ENCODE measurements at places on chromosomes 5 and 9. TPM values are rescaled to one million over a fixed set of nuclear protein-coding genes. Genes with fewer than 3 reads are reported as not detected.

DNA sequence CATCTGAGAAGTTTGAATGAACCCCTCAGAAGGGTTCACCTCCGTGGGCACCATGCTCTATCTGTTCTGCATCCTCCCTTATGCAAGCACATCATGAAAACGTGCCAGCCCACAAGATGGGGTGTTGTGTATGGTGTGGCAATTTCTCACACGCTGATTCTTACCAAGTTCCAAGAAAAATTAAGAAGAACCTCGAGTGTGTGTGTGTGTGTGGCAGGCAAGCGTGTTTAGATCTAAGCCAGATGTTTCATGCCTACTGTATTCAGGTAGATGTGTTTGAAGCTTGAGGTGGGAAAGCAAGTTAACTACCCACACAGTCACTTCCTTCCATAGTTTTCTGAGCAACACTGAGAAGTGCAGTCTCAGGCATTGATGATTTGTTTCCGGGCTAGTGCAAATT is 77.7 kb upstream of the GNA14 start:
- no peak for DNase-seq

GRCh38 chr9:72856972-72857623 is 95.8 kb downstream of the ALDH1A1 start:
- DNase-seq, result peak; percentile 83

DNA sequence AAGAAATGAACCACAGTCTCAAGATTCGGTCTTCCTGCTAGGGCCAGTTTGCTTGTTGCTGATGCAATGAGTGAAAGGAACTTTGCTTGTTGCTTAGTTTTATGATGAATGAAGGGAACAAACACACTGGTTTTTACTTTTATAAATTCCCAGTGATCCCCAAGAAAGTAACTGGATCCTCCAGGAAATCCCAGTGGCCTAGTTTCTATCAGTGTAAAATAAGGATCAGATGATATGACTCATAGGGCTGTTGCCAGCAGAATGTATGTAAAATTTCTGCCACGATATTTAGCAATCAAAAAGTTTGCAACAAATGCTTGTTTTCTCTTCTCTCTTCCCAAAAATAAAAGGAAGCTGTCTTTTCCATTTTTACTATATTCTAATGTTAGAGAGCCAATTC is 160.1 kb upstream of the CDKN2B start:
- DNase-seq, result peak; percentile 38

GRCh38 chr5:151755383-151755782 is 3.0 kb downstream of the ATOX1 start:
- DNase-seq, result no peak

- DNase-seq, result no peak
These were observed 3.9 kb upstream of the ISL1 start for GRCh38 chr5:51379331-51379700.

The CHSY3 gene
- total RNA-seq, result 8.4 TPM

Data from NCI-H460 (cell line).